Mesenteric fat pad (tissue), 1 donor: ENCODE measurements at places on chromosomes 1 and 21. TPM values are rescaled to one million over a fixed set of nuclear protein-coding genes. Genes with fewer than 3 reads are reported as not detected.

DNA sequence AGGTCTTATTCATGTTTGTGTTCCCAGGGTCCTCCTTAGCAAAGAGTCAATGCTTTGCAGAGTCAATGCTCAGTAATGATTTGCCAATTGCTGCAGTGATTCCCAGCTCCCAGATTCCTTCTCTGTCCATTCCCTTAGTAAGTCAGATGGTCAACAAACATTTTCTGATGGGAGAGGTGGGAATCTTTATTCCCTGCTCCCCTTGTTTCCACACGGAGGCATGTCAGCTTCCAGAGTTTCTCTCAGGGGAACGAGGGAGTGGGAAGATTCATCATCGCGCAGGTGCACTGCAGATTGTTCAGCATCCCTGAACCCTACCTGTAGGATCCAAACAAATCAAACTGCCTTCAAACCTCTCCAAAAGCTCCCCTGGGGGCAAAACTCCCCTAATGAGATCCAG lies 7.5 kb upstream of the AHDC1 start:
- no peak for DNase-seq

GRCh38 chr1:115059316-115059715 lies 29.7 kb downstream of the TSHB start:
- DNase-seq, result no peak

DNA sequence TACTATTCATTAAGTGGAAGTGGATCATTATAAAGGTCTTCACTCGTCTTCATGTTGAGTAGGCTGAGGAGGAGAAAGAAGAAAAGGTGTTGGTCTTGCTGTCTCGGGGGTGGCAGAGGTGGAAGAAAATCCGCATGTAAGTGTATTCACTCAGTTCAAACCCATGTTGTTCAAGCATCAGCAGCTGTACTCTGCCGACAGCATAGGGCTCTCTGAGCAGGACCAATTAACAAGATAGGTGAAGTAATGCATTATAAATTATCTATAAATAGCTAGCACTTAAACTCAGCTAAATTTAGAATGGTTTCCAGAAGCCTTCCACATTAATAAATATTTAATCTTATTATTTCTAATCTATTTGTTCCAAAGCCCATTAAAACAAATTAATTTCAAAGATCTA lies 116.8 kb downstream of the RGS2 start:
- no peak for DNase-seq

DNA sequence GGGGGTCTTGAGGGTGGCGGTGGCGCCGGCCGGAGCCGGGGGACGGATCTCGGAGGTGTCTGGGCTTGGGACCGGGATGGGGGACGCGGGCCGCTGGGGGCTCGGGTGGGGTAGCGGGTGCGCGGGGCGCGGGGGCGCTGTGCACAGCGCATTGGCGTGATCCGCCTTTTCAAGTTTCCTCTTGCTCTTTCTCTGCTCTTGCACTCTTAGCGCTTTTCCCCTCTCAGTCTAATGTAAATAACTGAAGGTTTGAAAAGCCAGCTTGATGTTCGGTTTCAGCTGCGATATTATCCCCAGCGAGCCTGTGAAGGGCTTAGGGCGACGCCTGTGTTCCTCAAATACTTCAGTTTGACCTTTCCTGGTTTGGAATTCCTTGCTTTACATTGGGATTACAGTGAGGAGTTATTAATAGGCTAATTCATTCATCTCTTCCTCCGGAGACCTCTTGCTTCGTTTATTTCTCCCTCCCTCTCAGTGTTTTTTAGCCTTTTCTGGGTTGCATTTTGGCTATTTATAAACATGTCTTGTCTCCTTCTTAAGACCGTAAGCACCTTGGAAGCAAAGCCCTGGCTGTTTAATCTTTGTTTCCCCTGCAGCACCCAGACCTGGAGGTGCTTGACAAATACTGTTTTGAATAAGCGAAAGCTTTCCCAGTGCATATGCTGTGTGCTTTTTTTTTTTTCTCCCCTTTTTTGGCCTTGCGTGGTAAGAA lies 693 bp downstream of the RAB4A start:
- DNase-seq, result no peak

GRCh38 chr1:160547422-160547821 lies 24.4 kb upstream of the SLAMF6 start:
- no peak for DNase-seq

DNA sequence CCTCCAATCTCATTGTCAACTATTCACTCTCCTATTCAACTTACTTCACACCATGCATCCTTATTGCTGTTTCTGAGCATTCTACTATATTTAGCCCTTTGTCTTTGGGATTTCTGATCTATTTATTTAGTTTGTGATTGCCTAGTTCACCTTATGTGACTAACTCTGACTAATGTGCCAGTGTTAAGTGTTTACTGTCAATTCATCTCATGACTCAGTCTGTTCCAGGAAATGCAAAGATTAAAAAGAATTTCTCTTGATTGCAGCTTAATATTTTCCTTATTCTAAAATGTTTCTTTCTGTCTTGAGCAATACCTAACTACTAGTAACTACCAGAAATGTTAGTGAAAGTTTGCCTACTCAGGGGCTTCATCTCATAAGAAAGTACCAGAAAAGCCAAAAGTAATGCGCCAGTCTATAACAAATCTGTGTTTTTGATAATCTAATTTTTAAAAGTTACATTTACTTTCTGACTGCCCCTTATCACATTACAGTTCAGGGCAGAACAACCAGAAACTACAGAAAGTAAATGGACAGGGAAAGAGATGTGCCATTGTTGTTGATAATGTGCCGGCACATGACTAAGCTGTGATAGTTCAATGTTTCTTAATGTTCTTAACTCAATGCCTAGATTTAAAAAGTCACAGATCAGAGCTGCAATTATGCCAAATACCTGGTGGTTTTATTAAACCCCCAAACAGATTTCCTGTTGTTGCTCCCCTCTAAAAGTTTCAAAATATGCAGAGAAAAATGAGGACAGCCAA lies 556.5 kb downstream of the PTBP2 start:
- DNase-seq, result no peak

DNA sequence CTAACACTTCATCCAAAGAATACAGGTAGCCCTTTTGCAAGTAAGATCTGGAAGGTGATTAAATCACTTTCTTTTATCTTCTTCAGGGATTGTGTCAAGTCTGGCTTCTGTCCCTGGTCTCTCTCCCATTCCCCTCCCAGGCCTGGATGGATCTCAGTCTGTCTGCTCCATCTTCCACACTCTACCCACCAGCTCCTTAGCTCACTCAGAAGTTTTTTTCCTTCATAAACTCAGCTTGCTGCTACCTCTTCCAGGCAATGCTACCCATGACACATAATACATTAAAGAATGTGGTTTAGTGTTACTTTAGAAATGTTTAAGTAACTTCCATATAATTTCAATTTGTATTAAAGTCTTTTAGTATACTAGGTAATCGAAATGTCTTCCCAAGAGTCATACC lies 133.1 kb downstream of the AKT3 start:
- no peak for DNase-seq

GRCh38 chr1:161174911-161175310 lies 2.4 kb downstream of the B4GALT3 start:
- no peak for DNase-seq

GRCh38 chr1:204294357-204294756 lies 65.4 kb downstream of the PLEKHA6 start:
- no peak for DNase-seq

DNA sequence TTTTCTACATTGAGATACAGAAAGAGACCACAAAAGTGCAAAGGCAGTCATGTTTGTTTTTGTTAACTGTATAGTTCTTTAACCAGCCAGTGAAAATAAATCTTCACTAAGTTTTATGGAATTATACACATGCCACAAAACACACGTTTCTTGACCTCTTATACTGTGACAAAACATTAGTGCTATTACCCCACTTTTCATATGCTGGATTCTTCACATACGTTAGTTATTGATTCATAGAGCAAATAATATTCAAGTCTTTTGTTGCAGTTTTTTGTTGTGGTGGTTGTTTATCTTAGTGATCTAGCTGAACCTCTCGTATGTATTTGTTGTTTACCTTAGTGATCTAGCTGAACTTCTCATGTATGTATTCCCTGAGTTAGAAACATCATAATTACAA lies 28.0 kb downstream of the LYPLAL1 start:
- no peak for DNase-seq

DNA sequence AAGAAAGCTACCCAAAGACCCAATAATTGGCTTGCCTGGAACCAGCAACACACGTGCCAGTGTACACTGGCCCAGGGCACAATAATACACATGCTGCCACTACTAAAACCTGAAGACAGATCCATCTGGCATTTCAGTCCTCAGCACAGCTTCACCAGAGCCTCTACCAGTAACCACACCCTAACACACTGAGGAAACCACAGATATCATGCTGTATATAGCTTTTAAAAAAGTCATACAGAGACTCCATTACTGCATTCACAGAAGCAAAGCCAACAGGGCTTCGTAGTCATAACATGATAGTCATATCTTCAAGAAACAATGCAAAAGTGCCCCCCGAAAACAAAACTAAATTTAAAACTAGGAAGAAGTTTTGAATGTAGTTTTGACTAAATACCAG lies 40.6 kb upstream of the NEGR1 start:
- no peak for DNase-seq

- no peak for DNase-seq
Observed at GRCh38 chr1:59298710-59299346, 1.9 kb downstream of the FGGY start.

- no peak for DNase-seq
Observed at GRCh38 chr1:87240661-87241285, 87.9 kb upstream of the LMO4 start.

- DNase-seq, result no peak
Observed at GRCh38 chr1:93448983-93449804, 1.3 kb downstream of the FNBP1L start.

DNA sequence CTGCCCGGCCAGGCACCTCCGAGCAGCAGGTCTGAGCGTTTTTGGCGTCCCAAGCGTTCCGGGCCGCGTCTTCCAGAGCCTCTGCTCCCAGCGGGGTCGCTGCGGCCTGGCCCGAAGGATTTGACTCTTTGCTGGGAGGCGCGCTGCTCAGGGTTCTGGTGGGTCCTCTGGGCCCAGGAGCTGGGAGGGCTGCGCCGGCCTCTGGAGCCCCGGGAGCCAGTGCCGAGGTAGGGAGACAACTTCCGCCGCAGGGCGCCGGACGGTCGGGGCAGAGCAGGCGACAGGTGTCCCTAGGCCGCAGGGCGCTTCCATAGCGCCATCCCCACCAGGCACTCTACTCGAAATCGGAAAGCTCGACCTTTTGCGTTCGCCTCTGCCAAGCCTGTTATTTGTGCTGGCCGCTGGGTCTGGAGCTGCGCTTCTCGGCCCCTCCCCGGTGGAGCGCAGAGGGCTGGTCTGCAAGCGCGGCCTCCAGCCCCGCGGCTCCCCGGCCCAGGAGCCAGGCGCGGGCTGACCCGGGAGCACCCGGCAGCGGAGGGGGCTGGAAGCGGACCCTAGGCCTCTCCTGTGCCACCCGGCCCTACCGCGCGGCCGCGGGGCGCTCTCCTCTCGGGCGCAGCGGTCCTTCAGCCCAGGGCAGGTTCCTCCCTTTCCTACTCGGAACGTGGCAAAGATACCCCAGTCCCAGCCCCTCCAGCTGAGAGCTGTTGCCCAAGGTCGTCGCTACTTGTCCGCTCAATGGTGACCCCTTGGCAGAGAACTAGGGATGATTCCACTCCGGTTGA lies 2.2 kb downstream of the SIM2 start:
- DNase-seq, result peak; percentile 83

DNA sequence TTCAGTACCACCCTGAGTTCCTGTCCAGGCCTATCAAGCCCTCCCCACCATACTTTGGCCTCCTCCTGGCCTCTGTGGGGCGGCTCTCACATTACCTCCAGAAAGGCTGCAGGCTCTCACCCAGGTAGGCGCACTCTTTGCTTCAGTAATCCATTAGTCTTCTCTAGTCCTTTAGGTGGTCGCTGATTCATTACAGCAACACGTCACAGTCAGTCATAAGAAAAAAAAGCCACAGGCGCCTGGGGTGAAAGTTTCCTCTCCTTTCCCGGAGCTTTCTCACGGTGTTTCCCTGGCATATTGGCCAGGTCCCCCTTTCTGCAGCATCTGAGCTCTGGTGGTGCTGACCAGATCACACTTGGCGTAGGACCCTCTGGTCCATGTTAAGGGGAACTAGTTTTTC lies 12.1 kb downstream of the SLFNL1 start:
- no peak for DNase-seq

DNA sequence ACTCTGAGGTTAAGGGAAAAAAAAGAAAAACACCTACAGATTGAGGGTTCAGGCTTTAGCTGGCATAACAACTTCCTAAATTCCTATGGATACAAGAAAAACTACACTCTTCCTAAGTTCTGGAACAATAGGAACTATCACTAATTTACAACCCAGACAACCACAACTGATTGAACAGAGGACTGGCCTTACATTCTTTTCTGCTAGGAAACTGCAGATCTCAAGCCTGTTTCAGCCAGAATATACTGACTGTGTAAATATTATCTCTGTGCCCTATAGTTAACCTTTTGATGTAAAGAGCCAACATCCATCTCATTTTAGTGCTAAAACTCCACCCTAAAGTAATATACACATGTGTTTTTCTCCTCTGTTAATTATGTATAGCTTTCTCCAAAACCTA lies 1186.5 kb upstream of the TMPRSS15 start:
- no peak for DNase-seq

DNA sequence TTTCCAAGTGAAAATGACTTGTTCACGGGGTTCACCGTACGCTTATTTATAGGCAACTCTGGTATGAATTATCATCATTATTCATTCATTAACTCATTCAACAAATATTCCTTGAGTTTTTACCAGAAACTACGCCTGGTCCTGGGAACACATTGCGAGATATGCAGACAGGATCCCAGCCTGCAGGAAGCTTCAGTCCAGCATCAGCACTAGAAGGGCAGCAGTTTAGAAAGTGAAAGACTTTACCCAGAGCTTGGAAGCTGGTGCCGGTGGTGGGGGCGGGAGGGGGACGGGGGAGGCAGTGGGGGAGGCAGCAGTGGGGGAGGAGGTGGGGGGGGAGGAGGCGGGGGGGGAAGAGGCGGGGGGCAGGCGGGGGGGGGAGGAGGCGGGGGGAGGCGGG lies 55.9 kb downstream of the SETD4 start:
- no peak for DNase-seq

The TMPRSS2 gene
- 0.61 TPM for total RNA-seq

The ACTN2 gene
- 0.71 TPM for total RNA-seq

The FBXO44 gene
- total RNA-seq, result 12.1 TPM

The ISG15 gene
- 47.0 TPM for total RNA-seq

The CELA2A gene
- 0.74 TPM for total RNA-seq

The MPC2 gene
- total RNA-seq, result 83.9 TPM

The OR2T2 gene
- not detected for total RNA-seq

The MAP3K21 gene
- total RNA-seq, result 0.96 TPM

The VWA1 gene
- total RNA-seq, result 41.1 TPM

The RAB3B gene
- total RNA-seq, result not detected

The UAP1 gene
- total RNA-seq, result 531 TPM

The SPRR2F gene
- total RNA-seq, result not detected
